ENCODE measurements at places on chromosomes 1 and 21. TPM values are rescaled to one million over a fixed set of nuclear protein-coding genes. Genes with fewer than 3 reads are reported as not detected.
A peak's percentile ranks its signal among the peaks of the same experiment; 100 is the strongest.

DNA sequence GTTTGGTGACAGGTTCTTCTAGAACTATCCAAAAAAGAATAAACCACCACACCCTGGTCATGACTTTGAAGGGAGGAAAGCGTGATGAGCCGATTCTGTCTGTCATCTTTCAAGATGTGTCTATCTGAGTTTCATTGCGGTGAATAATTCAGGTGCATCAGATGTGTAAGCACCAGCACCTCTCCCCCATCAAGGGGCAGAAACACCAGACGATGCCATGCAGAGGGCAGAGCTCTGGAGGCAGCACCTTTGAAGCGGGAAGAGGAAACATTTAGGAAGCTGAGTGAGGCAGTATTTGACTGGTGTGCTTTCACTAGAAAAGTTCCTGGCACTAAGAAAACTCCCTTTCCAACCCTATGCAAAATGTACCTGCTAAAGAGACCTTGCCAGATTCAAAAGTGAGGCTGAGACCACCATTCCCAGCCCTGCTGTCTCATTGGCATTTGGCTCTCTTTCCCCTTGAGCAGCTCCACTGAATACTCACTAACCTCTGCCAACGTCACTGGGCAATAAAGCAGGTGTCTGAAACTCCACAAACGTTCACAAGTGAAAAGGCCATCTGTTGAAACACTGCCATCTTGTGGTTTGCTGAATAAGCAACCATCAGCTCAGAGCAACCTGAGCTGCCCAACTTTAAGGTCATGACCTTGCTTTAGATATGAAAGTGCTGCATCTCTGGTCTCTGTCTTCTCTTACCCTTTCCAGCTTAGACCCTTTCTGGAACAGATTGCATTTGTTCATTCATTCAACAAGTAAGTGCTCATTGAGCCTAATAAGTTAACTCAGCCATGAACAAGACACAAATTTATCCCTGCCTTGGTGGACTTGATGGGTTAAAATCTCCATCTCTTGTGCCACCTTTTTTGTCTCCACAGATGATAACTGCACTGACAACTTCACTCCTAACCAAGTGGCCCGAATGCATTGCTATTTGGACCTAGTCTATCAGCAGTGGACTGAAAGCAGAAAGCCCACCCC, 228.6 kb downstream of the PAPPA2 start:
- peak; percentile 11 for DNase-seq

- DNase-seq = no peak
These were observed 94.6 kb upstream of the TENT5C start for GRCh38 chr1:117511273-117511672.

DNA sequence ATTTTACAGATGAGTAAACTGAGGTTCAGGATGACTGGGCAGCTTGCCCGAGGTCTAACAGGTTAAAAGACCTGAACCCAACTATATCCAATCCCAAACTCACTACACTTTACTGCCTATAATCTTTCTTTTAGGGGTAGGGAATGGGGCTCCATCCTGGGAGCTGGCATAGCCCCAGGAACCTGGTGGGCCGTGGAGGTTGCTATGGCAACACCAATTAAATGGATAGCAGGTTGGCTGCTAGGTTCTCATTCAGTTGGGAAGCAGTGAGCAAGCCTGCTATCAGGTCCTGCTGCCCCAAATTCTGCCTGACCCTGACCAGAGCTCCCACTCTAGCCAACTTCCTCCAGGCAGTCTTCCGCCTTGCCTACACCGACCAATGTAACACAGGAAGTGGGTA, 40.9 kb downstream of the LRP8 start:
- no peak for DNase-seq

DNA sequence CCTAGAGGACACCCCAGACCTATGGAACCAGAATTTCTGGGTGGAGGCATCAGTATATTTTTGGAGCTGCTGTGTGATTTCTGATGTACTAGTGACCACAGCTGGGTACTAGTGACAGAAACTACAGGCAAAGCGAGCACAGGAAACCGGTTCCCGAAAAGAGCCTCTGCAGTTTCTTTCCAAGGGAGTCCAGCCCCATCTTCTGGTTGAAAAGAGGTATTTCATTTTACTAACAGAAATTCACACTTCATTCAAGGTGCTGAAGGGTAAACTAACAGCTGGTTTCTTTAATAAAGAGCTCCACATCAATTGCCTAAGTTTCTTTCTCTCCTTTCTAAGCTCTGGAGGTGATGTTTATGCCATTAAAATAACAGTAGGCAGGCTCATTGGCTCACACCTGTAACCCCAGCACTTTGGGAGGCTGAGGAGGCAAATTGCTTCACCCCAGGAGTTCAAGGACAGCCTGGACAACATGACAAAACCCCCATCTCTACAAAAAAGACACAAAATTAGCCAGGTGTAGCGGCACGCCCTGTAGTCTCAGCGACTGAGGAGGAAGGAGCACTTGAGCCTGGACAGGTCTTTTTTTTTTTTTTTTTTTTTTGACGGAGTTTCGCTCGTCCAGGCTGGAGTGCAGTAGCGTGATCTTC, 22.0 kb downstream of the THAP3 start:
- DNase-seq = peak; percentile 48

DNA sequence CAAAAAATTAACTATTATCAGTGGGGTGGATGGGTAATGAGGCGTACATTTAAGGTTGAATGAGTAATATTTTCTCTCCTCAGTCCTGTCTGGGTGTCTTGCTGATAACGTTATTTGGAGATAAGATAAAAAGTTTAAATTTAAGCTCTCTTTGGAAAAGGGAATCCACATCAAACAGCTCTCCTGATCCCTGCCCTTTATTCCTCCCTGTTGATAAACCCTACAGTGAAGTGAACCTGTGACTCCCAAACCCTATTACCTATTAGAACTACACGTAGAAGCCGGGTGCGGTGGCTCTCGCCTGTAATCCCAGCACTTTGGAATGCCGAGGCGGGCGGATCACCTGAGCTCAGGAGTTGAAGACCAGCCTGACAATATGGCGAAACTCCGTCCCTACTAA, 9.9 kb upstream of the GPR161 start:
- no peak for DNase-seq

GRCh38 chr1:107726860-107727259, 238.1 kb downstream of the VAV3 start:
- DNase-seq = no peak

GRCh38 chr21:15943009-15943666, 213.4 kb downstream of the USP25 start:
- peak; percentile 55 for DNase-seq

GRCh38 chr1:169312084-169312954, 55.3 kb downstream of the NME7 start:
- peak; percentile 98 for DNase-seq

DNA sequence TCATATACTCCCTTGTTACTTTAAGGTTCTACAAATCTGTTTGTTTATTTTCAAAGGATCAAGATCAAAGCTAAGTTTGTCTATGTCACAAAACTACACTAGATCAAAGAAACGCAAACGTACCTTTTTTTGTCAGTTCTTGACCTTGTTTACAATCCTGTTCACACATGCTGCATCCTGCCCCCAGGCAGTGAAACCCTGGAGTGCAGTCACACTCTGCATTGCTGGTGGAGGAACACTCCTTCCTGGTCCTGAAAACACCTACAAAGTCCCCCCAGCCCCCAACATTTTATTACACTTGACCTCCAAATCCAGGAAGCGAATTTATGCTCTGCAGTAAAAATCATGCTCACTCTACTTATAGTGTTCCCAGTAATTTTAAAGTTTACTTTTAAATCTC, 2.6 kb downstream of the TNFRSF9 start:
- DNase-seq = no peak

- DNase-seq = no peak
These were observed 18.5 kb upstream of the MAGOH start for GRCh38 chr1:53256511-53257453.

DNA sequence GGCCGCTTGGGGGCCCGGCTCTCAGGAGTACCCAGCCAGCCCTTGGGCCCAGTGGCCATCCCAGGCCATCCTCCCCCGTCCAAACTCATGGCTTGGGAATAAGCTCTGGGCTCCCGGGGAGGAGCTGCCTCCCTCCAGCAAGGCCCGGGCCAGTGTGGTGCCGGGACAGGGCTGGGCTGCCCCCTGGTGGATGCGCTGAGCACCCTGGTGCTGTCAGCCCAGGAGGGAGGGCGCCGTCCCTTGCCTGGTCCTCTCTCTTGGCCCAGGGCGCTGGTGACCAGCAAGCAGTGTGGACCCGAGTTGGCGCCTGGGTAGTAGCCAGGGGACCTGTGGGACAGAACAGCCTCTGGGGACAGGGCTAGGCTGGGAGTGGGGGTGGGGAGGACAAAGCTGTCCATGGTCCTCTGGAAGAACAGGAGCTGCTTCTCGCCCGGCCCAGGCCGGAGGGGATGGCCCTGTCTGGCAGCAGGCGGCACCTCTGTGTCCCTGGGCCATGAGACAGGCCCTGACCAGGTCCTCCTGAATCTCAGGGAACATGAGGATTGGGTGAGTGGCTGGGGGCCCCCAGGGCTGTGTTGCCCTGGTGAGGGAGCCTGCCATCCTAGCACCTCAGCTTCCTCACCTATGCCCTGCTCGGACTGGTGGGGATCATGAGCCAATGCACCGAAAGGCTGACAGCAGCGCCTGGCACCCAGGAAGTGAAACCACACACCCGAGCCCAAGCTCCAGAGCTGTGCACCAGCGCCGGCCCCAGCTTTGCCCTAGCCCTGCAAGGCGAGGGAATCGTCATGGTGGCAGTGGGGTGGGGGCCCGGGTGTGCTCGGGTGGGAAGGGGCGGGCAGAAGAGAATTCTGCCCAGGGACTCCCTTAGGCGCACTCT, 9.4 kb downstream of the MORN1 start:
- peak; percentile 63 for DNase-seq

DNA sequence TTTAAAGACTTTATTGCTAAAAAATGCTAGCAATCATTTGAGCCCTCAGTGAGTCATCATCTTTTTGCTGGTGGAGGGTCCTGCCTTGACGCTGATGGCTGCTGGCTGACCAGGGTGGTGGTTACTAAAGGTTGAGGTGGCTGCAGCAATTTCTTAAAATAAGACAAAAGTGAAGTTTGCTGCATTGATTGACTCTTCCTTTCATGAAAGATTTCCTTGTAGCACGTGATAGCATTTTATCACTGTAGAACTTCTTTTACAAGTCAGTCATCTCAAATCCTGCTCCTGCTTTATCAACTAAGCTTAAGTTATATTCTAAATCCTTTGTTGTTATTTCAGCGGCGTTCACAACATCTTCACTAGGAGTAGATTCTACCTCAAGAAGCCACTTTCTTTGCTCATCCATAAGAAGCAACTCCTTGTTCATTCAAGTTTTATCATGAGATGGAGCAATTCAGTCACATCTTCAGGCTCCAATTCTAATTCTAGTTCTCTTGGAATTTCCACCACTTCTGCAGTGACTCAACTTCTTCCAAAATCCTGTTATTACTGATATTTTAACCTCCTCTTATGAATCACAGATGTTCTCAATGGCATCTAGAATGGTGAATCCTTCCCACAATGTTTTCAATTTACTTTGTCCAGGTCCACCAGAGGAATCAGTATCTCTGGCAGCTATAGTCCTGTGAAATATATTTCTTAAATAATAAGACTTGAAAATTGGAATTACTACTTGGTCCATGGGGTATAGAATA, 17.6 kb upstream of the RGS1 start:
- DNase-seq = peak; percentile 70

DNA sequence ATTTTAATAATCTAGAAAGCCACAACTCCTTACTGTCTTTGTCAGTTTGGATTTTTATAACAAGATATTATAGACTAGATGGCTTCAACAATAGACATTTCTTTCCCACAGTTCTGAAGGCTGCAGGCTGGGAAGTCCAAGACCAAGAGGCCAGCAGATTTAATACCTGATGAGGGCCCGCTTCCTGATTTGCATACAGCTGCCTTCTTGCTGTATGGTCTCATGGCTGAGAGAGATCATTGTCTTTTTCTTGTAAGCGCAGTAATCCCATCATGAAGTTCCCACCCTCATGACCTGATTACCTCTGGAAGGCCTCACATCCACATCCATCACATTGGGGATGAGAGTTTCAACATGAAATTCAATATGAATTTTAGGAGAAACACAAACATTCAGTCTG, 9.8 kb downstream of the RPS6KC1 start:
- no peak for DNase-seq

- DNase-seq = no peak
These were observed 6.0 kb downstream of the DYNLT5 start for GRCh38 chr1:66758241-66758755.

GRCh38 chr1:118169016-118169415, 16.0 kb downstream of the SPAG17 start:
- DNase-seq = no peak

DNA sequence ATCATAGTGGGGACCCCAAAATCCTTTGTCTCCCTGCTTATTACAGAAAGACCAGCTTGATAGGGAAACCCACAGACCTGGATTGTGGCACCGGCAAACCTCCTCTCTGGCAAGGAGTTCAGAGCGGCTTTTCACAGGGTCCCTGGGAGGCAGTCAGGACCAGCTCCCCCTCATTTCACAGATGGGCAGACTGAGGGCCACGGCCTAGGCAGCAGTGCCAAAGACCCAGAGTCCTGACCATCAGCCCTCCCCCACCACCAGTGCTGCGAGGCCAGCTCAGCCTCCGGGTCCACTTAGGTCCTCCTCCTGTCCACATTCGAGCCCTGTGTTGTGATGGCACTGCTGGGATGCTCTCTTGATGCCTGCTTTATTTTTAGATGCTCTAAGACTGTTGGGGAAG, 57.2 kb downstream of the CAMK2N1 start:
- DNase-seq = no peak

DNA sequence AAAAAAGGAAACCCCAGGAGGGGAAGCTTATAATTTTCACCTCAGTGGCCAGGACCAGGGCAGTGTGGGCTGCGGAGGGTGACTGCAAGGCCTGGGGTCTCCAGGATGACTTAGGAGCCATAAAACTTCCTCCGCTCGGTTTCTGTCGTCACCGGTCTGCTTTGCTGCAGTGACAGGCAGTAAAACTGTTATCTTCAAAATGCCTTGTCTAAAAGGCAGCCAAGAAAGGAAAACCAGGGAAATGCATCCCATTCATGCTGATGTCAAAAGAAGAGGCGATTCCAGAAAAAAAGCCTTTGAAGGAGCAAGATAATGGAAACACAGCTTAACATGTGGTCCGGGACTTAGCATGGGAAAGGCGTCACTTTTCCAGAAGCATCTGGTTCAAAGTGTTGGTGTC, 42.0 kb downstream of the COL6A1 start:
- no peak for DNase-seq

- no peak for DNase-seq
These were observed 45.5 kb upstream of the RBM15 start for GRCh38 chr1:110293601-110294104.

GRCh38 chr1:147640553-147641165, 29.7 kb downstream of the ACP6 start:
- peak; percentile 75 for DNase-seq

Gene CFHR3
- 0.75 TPM for total RNA-seq

Gene NHLH1
- total RNA-seq = 0.13 TPM

Gene CD1B
- not detected for total RNA-seq

Gene CFHR4
- total RNA-seq = not detected

Gene VPS45
- 39.8 TPM for total RNA-seq

Gene SERBP1
- total RNA-seq = 259 TPM

All from LHCN-M2 (cell line).